ENCODE measurements at places on chromosomes 12 and 14.

- DNase-seq: no peak
Observed at GRCh38 chr12:95959107-95959506, 16.0 kb downstream of the AMDHD1 start.

DNA sequence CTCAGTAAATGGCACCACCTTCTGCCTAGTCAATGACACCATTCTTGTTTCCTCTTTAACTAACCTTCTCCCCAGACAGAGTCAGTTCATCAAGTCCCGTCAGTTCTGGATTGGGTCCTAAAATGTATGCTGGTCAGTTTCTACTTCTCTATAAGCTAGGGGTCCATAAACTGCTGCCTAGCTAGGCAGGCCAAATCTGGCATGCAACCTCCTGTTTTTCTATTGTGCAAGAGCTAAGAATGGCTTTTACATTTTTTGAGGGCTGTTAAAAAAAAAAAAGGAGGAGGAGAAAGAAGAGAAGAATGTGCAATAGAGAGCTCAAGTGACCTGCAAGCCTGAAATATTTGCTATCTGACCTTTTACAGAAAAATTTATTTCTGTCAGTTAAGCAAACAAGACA is 6.4 kb upstream of the TMED10 start:
- no peak for DNase-seq

DNA sequence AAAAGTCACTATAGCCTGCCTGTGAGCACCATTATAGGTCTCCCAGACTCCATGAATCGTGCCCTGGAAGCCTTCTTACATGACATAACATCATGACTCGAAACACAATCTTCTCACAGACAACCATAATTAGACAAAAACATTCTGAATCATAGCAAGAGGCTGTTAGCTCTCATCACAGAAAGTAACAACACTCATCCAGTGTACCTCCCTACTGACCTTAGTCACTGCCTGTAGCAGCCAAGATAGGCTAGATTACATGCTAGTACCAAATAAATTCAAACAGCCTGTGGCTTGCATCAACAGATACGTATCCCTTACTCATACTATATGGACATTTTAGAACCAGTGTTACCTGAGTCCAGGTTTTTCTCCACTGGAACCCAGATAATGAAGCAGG is 663.8 kb upstream of the FOXG1 start:
- DNase-seq: no peak

- DNase-seq: no peak
Observed at GRCh38 chr14:45359746-45360145, 106.7 kb upstream of the MIS18BP1 start.

DNA sequence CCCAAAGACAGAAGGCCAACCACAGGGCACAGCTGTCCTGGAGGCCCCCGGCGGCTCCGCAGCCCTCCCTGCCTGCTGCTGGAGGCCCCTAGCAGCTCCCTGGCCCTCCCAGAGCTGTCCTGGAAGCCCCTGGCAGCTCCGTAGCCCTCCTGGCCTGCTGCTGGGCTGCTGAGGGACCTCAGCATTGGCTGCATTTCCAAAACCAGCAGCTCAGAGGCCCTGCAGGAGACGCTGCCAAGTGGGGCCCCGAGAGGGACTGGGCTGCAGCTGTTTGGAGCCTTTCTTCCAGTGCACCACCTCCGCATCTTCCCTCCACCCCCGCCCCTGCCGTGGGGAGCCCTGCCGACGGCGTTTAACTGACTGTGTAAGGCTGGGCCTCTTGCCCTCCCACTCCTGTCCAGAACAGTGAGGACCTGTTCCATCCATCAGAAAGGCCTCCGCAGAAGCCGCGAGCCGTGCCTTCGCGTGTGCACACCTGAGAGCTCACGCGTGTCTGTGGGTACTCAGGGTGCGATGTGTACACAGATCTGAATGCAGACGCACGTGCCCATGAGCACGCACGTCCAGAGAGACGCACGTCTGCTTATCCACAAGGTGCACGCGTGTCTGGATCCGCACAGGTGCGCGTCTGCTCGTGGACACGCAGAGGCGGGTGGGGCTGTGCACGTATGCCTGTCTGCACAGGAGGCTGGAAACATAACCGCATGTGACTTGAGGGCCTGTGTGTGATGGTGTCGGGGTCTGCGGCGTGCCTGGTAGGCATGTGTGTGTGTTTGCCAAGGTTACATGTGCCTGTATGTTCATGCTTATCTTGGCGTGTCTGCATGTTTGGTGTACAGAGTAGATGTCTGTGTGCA is 57.0 kb upstream of the FBRSL1 start:
- no peak for DNase-seq

- DNase-seq: no peak
Observed at GRCh38 chr14:43901911-43902673, 605.0 kb downstream of the FSCB start.

- no peak for DNase-seq
Observed at GRCh38 chr14:70317969-70318634, 41.4 kb downstream of the COX16 start.

DNA sequence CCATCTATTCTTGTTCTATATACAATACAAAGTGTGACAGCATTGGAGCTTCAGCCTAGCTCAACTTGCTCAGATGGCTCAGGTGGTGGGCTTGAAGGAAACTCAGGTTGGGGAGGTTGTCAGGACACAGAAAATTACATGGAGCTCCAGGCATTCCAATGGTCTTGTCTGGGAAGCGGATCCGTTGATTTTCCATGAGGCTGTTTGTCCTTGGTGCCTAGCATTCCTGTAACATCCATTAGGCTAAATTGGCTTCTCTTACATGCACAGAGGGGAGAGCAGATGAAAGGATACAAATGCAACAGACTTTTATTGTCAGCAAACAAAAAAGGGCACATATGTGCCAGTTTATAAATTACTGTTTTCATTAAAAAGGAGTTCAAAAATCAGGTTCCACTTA is 75.5 kb upstream of the OTX2 start:
- DNase-seq: no peak

GRCh38 chr14:61610900-61611299 is 84.4 kb upstream of the HIF1A start:
- DNase-seq: no peak

DNA sequence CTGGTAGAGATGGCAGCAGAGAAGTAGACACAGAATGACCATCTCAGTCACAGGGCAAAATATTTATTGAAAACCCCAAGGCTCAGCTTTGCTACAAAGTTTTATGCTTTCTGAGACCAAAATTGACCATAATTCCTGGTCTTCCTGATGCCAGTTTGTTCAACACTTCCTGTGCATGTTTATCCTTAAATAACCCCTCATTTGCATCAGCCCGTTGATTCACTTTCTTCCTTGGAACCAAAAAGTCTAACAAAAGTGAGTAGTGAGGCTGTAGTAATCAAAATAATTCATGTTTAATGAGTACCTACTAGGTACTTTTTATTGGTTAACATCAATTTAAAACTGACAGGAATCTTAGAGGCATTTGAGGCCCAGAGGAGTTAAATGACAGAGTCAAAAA is 51.7 kb downstream of the TRHDE start:
- no peak for DNase-seq

DNA sequence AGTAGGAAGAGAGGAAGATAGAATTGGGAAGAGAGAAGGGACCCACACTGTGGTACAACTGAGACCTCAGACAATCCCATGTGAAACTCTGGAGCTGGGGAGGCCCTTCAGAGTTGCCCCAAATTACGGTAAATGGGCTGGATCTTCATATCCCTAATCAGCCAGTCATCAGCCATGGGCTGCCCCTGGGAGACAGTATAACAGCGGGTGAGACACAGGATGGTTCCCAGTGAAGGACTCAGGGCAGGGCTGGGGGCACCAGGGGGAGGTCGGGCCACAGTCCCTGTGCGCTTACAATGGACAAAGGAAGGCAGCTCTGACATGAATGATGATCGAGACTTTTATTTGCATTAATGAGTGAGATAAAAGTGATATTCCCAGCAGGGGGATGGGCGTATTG is 74.2 kb upstream of the BDKRB2 start:
- no peak for DNase-seq

GRCh38 chr14:91519239-91520036 is 9.3 kb upstream of the PPP4R3A start:
- DNase-seq: no peak

GRCh38 chr12:88546226-88546625 is 34.0 kb downstream of the KITLG start:
- DNase-seq: no peak

- DNase-seq: no peak
Observed at GRCh38 chr12:113846883-113847755, 119.0 kb downstream of the RBM19 start.

DNA sequence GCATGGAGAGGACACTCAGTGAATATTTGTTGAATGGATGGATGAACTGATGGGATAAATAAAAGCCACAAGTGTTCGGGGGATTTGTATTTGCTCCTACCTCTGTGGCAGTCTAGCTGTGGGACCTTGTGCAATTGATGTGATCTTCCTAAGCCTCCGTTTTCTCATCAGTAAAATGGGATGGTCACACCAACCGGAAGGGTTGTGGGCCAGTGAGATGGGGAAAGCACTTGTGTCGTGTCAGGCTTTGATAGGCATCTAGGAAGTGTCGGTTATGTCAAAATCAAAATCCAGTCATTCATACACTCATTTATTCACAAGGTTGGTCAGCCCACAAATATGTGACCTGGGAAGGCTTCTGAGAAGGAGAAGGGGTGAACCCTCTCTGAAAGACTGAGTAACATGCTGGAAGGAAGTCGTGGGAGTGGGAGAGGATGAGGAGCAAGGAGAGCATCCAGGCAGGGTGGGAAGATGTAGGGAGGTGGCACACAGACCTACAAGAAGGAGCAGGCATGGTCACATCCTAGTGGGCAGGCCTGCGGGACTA is 7.8 kb upstream of the SERPINA9 start:
- no peak for DNase-seq

GRCh38 chr12:54479421-54479820 is 6.0 kb upstream of the GTSF1 start:
- no peak for DNase-seq

DNA sequence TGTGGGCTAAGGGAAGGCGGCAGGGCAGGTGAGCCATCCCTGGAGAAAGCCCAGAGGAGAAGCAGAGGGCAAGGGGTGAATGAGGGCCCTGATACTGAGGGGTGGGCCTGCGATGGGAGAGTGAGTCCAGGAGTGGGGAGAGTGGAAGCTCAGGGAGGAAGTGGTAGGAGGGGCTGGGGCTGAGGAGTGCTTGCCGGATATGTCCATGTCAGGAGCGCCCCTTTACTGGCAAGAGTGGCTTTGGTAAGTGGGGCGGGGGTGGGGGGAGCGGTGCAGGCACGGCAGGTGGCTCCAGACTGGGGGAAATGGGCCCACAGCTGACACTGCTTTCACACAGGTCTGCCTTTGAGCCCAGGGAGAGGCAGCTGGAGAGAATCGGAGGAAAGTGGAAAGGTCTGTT is 86.4 kb upstream of the GPR68 start:
- no peak for DNase-seq

DNA sequence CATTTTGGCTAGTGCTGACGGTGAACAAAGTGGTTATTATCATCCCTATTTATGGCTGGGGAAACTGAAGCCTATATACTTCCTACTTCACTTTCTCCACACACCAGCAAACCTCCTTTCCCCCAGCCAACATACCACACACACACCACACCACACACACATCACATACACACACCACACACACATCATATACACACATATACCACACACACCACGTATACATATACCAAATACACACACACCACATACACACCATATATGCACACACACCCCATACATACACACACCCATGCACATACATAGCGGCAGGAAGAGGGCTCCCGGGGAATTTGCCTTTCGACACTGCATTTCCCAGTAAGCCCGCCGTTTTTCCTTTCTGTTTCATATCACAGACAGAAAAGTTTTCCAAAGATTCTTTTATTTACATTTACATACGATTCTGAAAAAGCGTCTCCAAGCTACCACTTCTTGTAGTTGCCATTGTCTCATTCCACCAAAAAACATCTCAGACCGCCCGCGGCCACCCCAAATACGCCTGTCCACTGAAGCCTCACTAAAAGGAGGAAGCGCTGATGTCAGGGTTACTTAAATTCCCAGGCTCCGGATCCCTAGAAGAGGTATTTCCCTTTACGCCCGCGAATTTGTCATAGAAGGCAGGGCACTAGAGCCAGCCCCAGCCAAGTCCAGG is 823 bp upstream of the RAB5B start:
- no peak for DNase-seq

GRCh38 chr12:132400011-132400641 is 70.7 kb upstream of the GALNT9 start:
- no peak for DNase-seq

GRCh38 chr14:99242816-99243721 is 28.9 kb downstream of the BCL11B start:
- no peak for DNase-seq

DNA sequence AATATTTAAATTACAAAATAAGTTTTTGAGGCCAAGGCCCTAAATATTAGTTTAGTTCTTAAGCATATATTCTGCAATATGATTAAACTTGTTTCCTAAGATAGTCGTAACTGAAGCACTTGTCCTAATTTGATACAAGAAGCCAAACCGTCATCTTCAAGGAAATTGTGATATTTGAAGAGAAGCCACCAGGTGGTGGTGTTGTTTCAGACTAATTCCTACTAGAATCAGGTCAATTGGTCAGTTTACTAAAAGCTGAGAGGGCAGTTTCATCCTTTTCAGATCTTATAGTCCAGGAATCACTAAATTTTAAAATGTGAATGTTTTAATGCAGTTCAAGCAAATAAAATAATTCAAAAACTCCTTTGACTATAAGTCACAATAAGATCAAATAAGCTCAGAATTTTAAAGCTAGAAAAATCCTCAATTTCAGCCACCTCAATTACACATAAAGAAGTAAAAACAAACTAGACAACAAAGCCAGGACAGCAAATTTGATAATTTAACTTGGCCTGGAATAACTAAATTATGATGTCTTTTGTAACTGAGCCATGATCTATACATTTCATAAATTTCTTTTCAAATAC is 7.1 kb upstream of the ARL1 start:
- no peak for DNase-seq

- DNase-seq: no peak
Observed at GRCh38 chr12:62976110-62976662, 41.2 kb upstream of the PPM1H start.

- no peak for DNase-seq
Observed at GRCh38 chr12:46560874-46561273, 188.3 kb upstream of the SLC38A2 start.

DNA sequence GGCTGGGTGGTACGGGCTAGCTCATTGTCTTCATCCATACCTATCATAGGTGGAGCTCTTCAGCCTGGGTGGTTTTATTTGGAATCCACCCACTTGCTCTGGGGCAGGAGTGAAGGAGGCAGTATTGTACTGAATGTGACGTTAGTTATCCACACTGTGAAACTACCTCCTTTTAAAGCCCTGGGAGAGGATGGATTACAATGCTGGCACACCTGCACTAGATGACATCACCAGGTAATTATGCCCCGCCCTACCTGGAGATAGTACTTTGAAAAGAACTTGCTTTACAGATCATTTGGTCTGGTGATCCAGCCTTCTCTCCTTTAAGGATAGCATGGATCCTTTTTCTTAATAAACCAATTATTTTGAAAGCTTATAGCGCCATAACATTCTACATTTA is 78.0 kb downstream of the B4GALNT3 start:
- no peak for DNase-seq

GRCh38 chr12:18749386-18749957 is 11.6 kb downstream of the CAPZA3 start:
- no peak for DNase-seq

DNA sequence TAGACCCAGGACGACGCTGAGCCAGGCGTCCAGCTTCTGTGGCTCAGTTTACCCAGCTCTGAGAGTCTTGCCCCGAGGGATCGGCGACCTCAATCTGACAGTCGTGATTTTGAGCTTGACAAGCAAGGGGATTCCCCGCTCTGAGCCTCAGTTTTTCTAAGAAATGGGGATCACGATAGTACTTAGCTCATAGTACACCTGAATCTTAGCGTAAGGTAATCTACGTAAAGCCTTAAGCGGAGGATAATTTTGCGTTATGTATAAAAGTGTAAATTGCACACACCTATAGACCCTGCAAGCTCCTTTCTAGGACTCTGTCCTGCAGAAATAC is 285 bp downstream of the MVK start:
- DNase-seq: no peak
